ENCODE measurements at places on chromosomes 16 and 17.

GRCh38 chr17:42809250-42809649 lies 10.6 kb downstream of the CNTD1 start:
- DNase-seq = peak; percentile 62

- no peak for DNase-seq
Observed at GRCh38 chr16:30488764-30489605, 16.4 kb downstream of the ITGAL start.

- DNase-seq = no peak
Observed at GRCh38 chr16:74700438-74701225, at the start of gene MLKL. TSS of gene MLKL (minus strand) at chr16:74700862. CDS start at chr16:74695757, 5,105 bp downstream.

- no peak for DNase-seq
Observed at GRCh38 chr16:31090540-31090939, 1.8 kb upstream of the PRSS53 start.

DNA sequence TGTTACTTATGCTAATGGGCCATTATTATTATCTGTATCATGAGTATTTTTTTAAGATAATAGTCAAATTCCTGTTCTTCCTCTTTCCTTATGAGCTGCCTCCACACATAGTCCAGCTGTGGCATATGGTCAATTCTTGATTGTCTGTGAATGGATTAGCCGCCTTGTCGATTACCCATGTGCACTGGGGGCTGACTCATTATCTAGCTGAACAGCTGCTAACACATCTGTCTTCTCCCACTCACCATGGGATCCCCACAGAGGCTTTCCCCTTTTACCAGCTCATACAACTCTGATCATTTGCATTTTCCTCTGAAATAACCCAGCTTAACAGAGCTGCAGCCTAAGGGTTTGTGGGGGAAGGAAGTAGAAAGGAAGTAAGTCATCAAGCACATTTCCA lies 915.0 kb downstream of the CDH11 start:
- DNase-seq = no peak

DNA sequence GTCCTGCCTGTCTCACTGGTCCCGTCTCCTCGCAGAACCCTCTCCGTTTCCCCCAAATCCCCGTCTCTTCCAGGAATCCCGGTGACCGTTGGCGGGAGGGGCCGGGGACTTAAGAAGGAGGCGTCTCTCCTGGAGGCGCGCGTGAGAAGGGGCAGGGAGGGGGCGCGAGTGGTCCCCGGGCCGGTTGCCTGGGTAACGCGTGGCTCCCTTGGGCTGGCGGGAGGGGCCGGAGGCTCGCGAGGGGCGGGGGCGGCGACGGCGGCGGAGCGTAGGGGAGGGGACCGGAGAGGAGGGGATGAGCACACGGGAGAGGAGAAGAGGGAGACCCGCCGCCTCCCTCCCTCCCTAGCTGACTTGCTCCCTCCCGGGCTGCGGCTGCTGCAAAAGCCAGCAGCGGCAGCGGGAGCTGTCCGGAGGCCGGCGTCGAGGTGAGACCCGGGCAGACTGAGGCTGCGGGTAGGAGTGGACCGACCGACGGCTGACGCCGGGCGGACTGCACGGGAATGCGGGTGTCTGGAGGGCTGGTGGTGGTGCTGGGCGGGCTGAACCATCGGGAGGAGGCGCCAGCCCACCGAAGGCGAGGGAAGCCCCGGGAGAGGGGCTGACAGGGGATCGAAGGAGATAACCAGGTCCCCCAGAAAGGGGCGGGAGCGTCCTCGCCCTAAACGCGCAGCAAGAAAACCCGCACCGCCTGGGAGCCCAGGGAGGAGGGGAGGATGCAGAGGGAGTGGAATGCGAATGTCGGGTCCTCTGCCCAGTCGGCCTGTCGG lies at the start of gene PRRT2:
Gene PRRT2, plus strand, starts transcription at position 298 of the 770 bp plus-strand sequence. CDS start 862 bp downstream, outside the sequence.
- DNase-seq = no peak

DNA sequence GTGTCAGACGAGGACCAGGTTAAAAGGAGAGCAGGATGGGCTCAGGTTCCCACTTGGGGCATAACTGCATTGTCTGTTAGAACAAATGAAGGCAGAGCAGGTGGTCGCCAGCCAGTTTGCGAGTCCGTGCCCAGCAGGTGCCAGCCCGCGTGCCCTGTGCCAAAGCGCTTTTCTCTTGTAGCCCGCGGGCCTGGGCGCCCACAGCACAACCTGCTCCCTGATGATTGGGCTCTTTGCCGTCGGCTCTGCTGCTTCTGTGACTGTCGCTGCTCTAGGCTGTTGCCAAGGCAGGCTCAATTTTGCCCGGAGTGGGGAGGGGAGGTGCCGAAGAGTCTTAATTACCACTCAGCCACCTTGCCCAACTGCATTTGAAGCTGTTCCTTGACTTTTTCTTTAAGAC lies 21.1 kb downstream of the KNOP1 start:
- DNase-seq = no peak

- no peak for DNase-seq
Observed at GRCh38 chr17:76039121-76039520, 12.0 kb upstream of the EVPL start.

GRCh38 chr16:84725481-84726078 lies 25.8 kb downstream of the USP10 start:
- DNase-seq = no peak

GRCh38 chr17:17765359-17766076 lies 71.3 kb downstream of the SREBF1 start:
- no peak for DNase-seq

DNA sequence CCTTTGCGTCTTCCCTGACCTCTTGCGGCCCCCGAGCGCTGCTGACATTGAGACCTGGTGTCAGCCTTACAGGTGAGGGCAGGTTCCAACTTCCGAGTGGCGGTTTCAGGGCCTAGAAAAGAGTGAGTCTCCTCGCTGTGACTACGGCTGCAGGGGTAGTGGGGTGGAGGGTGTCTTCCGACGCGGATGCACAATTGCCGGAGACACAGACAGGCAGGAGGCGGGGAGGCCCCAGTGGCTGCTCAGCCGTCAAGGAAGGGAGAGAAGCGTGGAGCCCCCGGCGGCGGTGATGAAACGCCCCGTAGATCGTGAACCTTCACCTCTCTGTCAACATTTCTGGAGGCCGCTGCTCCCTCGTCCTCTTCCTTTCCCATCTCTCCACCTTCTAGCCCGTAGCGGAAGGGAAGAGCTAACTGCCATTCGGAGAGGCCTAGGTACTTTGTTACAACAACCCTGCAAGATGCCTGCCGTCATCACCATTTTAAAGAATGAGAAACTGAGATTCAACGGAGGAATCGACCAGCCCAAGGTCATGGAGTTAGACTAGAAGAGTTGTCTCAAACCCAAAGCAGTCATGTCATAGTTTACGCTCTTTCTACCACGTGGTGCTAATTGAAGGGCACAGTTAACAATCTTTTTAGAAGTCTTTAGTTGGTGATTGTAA lies 485 bp downstream of the DNAJA3 start:
- no peak for DNase-seq

DNA sequence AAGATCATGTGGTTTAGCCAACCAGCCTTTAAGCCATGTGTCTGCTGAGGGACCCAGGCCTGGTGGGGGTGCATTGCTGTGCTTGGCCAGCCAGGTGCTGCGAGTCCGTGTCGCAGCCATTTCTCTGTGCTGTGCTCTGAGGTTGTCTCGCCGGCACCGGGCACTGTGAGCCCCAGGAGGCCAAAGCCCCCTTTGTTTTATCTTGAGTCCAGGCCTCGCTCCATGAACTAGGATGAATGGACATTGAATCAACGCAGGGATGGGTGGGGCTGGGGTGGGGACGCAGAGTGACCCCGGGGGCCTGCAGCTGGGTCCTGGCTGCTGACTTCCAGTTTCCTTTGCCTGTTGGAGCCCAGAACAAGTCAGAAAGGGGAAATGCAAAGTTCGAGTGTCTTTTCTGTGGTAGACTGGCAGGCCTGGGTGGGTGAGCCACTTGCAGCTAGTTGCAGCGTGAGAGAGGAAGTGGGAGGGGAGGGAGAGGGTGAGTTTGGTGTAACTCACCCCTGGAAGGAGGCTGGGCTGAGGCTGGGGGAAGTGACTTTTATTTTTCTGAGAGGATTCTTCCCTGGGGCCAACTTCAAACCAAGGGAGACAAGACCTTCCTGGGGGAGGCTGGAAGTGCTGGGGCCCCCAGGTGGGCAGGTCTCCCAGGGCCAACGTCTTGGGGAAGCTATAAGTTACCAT lies 324.7 kb downstream of the SEC14L1 start:
- DNase-seq = no peak

GRCh38 chr17:19274893-19275292 lies 37.7 kb downstream of the EPN2 start:
- DNase-seq = no peak

DNA sequence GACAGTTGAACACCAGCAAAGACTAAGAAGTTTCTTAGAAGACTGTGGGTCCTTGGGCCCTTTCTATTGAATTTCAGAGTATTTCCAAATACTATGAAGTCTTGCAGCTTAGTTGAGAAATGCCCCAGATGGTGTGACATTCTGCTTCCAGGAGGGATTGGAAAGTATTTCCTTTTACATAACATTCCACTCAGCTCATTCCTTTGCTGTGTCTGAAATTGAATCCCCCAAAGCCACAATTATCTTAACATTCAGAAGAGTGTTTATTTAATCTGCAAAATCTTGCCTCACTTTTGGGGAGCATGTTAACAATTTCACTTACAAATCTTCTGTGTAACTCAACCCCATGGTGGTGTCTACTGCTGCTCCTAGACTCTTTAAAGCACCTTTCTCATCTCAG lies 307.7 kb downstream of the WWOX start:
- DNase-seq = no peak

- DNase-seq = no peak
Observed at GRCh38 chr17:8362651-8363332, 13.7 kb downstream of the KRABD2 start.

GRCh38 chr16:64278196-64278595 lies 843.7 kb downstream of the CDH11 start:
- DNase-seq = no peak

GRCh38 chr16:89764711-89765201 lies 43.4 kb downstream of the ZNF276 start:
- no peak for DNase-seq

DNA sequence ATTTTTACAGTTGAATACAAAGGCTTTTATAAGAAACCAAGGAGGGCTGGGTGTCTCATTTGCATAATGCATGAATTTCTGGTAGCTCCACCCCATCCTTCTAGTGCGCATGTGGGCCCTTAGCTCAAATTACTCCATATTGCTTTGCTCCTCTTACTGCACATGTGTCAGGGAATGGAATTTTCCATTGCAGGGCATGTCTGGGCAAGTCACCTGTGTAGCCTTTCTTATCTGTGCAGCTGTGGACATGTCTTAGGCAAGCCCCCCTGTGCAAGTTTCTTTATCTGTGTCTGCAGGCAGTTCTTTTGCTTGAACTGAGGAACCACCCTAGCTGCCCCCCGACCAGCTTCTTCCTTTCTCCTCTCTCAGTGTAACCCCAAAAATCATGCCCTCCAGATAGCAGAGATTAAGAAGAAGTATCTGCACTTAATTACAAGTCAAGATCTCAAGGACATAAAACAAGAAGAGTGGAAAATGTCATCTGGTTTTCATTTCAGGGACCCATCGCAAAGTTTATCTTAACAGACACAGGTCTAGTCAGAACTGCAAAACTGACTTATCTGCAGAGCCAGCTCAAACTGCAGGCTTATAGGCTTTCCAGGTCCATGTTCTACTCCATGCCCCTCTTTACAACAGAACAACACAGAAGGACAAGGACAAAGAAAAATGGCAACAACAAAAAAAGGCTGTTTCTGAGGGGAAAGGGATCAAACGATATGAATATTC lies 137.9 kb upstream of the HS3ST4 start:
- DNase-seq = no peak

GRCh38 chr17:19401321-19402010 lies 9.6 kb upstream of the RNF112 start:
- no peak for DNase-seq

All from AG09309 (cell line).